Upper lobe of right lung (tissue), 1 donor: ENCODE measurements at places on chromosomes 2 and 18.
A peak's percentile ranks its signal among the peaks of the same experiment; 100 is the strongest.

DNA sequence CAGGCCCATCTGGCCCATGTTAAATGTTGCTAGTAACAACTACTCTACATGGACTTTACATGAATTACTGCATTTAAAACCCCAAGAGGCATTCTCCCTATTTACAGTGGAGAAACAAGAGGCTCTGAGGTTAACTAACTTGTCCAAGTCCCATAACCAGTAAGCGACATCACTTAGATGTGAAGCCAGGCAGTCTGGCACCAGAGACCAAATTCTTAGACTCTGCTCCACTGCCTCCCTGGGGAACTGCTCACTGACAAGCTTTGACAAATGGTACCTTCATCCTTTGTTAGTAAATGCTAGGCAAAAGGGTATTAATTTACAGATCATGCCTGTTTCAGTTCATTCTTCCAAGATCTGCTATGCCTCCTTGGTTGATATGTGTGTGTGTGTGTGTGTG is 124.8 kb downstream of the AFF3 start:
- no peak overlapping the region for H3K27ac ChIP-seq
- H3K36me3 ChIP-seq, result no peaks in the 10 kb centered on the region
- no peaks in the 10 kb centered on the region for H3K4me1 ChIP-seq
- no peaks in the 10 kb centered on the region for H3K27me3 ChIP-seq
- H3K4me3 ChIP-seq, result no peak overlapping the region

DNA sequence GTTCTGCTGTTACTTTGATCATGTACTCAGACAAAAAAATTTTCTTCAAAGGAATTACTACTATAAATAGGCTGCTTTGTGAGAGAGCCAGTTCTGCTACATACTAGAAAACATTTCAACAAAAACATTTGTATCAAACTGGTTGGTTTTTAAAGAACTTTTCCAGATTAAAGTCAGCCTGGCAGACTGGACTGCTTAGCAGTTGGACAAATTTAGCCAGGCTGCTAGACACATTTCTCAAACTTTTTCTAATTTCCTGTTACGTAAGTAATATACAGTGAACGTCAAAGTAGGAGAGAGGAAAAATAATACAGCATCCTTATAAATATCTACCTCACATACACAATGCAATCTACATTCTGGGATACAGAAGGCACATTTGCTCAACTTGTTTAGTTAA is 109.5 kb downstream of the SP3 start:
- DNase-seq, result no peak
- no peak overlapping the region for H3K4me3 ChIP-seq
- no peaks in the 10 kb centered on the region for H3K4me1 ChIP-seq
- H3K27me3 ChIP-seq, result no peaks in the 10 kb centered on the region

DNA sequence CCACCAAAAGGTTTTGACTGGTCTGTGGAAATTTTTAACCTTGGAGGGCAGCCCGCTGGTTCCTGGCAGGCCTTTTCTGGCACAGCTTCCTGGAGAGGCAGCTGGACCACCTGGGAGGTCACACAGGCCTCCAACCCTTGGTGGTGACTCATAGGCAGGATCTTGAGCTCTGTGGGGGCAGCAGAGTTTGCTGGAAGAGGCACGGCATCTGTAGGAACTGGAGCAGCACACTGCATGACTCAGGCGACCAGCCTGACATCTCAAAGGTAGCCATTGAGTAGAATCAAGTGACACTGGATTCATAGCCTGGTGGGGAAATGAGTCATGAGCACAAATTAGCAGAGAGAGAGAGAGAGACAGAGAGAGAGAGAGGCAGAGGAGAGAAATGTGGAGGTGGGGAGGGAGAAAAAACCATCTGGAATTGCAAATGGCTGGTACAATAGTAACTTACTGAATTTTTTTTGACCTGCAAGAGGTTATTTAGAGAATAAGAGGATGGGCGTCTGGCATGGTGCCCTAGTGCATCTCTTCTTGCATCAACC is 57.4 kb downstream of the TRPM8 start:
- H3K4me3 ChIP-seq, result no peak overlapping the region
- no peaks in the 10 kb centered on the region for H3K4me1 ChIP-seq
- no peak overlapping the region for H3K27ac ChIP-seq
- no peaks in the 10 kb centered on the region for H3K27me3 ChIP-seq
- DNase-seq, result no peak

- H3K36me3 ChIP-seq, result no peaks in the 10 kb centered on the region
- no peak overlapping the region for H3K4me3 ChIP-seq
- no peaks in the 10 kb centered on the region for H3K4me1 ChIP-seq
- no peaks in the 10 kb centered on the region for H3K27me3 ChIP-seq
- DNase-seq, result peak; percentile 70
These were observed 1044.4 kb upstream of the CNTNAP5 start for GRCh38 chr2:122980671-122981070.

DNA sequence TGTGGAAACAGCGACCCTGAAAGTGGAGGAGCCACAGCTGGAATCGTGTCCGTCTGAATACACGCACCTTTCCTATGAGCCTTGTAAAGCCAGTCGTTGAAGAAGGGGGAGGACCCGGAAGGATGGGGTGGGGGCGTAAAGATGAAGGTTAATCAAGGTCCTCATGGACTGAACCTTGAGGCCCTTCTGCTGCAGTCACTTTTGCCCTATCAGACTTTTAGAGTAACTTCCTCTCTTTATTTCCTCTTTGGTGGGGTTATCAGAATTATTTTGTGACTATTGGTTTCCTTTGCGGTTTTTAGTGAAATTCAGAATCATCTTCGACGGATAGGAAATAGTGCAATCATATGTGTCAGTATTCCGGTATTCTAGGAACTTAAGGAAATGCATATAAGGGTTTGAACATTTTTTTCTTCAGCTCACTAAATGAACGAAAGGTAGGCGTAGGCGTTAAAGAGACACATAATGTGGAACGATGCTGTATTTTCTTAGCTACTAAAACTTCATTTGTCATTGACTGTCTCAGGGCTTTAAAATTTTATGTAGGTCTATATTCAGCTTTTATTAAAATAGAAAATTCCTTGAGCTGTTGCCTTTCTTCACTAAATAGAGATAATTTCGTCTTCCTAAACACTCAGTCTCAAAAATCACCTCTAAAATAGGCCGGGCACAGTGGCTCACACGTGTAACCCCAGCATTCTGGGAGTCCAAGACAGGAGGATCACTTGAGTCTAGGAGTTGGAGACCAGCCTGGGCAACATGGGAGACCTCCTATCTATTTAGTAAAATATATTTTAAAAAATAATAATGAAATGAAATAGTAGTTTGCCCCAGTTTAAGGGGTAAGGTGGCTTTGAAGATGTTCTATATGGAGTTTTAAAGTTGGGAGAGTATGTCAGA is 1.4 kb upstream of the YES1 start:
- H3K4me1 ChIP-seq, result peaks cover 10% of the 10 kb centered on the region
- no peak for DNase-seq
- H3K36me3 ChIP-seq, result no peaks in the 10 kb centered on the region

- no peaks in the 10 kb centered on the region for H3K36me3 ChIP-seq
- peaks cover 4% of the 10 kb centered on the region for H3K4me1 ChIP-seq
- H3K27ac ChIP-seq, result no peak overlapping the region
- DNase-seq, result no peak
These were observed 84.6 kb downstream of the SMAD7 start for GRCh38 chr18:48866028-48866733.

GRCh38 chr2:217261452-217261851 is 401.6 kb upstream of the TNP1 start:
- no peak overlapping the region for H3K27ac ChIP-seq
- H3K4me1 ChIP-seq, result no peaks in the 10 kb centered on the region
- no peaks in the 10 kb centered on the region for H3K27me3 ChIP-seq
- H3K4me3 ChIP-seq, result no peak overlapping the region

DNA sequence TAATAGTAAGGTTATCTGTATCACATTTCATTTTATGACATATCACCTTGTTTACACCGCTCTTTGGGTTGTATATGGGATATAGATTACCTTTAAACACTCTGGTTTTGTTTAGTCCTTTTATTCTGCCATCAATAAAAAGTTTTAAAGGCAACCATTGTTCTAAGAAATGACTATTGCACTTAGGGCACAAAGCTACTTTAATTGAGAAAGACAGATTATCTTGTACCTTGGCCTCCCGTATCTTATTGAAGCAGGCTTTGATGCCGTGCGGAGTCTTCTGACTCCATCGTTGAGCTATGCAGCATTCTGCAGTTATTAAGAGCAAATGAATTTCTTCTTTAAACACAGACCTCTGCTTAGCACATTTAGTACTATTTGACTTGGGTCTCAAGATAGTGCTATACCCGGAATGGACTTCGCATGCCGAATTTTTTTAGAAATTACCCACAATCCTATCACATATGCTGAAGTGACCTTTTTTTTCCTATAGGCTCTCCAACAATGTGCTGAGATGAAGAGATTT is 16.7 kb downstream of the PKDCC start:
- H3K4me3 ChIP-seq, result peak overlapping the region; percentile 14
- H3K27me3 ChIP-seq, result no peaks in the 10 kb centered on the region
- H3K27ac ChIP-seq, result peak overlapping the region; percentile 72
- no peak for DNase-seq

GRCh38 chr2:56681659-56682396 is 498.0 kb downstream of the CCDC85A start:
- no peak overlapping the region for H3K27ac ChIP-seq
- no peak overlapping the region for H3K4me3 ChIP-seq
- no peaks in the 10 kb centered on the region for H3K36me3 ChIP-seq
- H3K4me1 ChIP-seq, result no peaks in the 10 kb centered on the region
- H3K27me3 ChIP-seq, result no peaks in the 10 kb centered on the region

GRCh38 chr2:136363900-136364299 is 246.0 kb upstream of the CXCR4 start:
- peaks cover 9% of the 10 kb centered on the region for H3K4me1 ChIP-seq
- no peaks in the 10 kb centered on the region for H3K36me3 ChIP-seq
- no peak overlapping the region for H3K4me3 ChIP-seq
- DNase-seq, result no peak

- no peaks in the 10 kb centered on the region for H3K4me1 ChIP-seq
- no peaks in the 10 kb centered on the region for H3K36me3 ChIP-seq
- no peak overlapping the region for H3K4me3 ChIP-seq
- H3K27me3 ChIP-seq, result no peaks in the 10 kb centered on the region
- no peak for DNase-seq
- H3K27ac ChIP-seq, result no peak overlapping the region
These were observed 434.6 kb upstream of the DSEL start for GRCh38 chr18:67951137-67951536.

GRCh38 chr2:217456016-217456415 is 546.8 kb downstream of the TNS1 start:
- DNase-seq, result no peak
- H3K27me3 ChIP-seq, result no peaks in the 10 kb centered on the region
- H3K27ac ChIP-seq, result no peak overlapping the region
- no peaks in the 10 kb centered on the region for H3K36me3 ChIP-seq
- no peak overlapping the region for H3K4me3 ChIP-seq

- H3K36me3 ChIP-seq, result peaks cover 58% of the 10 kb centered on the region
- no peak for DNase-seq
- H3K4me3 ChIP-seq, result no peak overlapping the region
- no peaks in the 10 kb centered on the region for H3K4me1 ChIP-seq
- no peaks in the 10 kb centered on the region for H3K27me3 ChIP-seq
- H3K27ac ChIP-seq, result no peak overlapping the region
These were observed 41.4 kb downstream of the WDR33 start for GRCh38 chr2:127769587-127769986.
